ENCODE measurements at places on chromosomes 3 and 15. TPM values are rescaled to one million over a fixed set of nuclear protein-coding genes. Genes with fewer than 3 reads are reported as not detected.

DNA sequence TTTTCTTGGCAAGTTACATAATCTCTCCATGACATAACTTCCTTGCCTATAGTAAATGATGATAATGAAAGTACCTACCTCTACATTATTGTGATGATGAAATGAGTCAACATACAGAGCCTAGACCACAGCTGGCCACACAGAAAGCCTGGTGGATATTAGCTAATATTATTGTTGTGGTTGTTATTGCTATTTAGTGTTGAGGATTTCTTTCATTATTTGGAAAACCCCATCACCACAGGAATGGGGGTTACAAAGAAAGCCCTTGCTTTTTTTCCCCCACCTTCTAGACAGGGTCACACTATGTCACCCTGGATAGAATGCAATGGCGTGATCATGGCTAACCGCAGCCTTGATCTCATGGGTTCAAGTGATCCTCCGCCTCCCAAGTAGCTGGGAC lies 125.0 kb downstream of the PDZRN3 start:
- no peaks in the 10 kb centered on the region for H3K36me3 ChIP-seq
- H3K27ac ChIP-seq, result no peak overlapping the region
- peaks cover 5% of the 10 kb centered on the region for H3K4me1 ChIP-seq
- no peaks in the 10 kb centered on the region for H3K27me3 ChIP-seq
- H3K4me3 ChIP-seq, result no peak overlapping the region
- no peak for DNase-seq

GRCh38 chr15:66502491-66502890 lies 2.2 kb downstream of the RPL4 start:
- peak overlapping the region; percentile 40 for H3K27ac ChIP-seq
- H3K4me1 ChIP-seq, result no peaks in the 10 kb centered on the region
- H3K4me3 ChIP-seq, result peak overlapping the region; percentile 98
- no peak for DNase-seq
- H3K27me3 ChIP-seq, result no peaks in the 10 kb centered on the region

The SPINT1 gene
- total RNA-seq, result under 0.01 TPM

GRCh38 chr15:72464251-72464650 lies 9.9 kb upstream of the ARIH1 start:
- H3K27me3 ChIP-seq, result no peaks in the 10 kb centered on the region
- no peak overlapping the region for H3K4me3 ChIP-seq
- no peaks in the 10 kb centered on the region for H3K36me3 ChIP-seq
- no peak for DNase-seq

The C3orf20 gene
- not detected for total RNA-seq

Measured in fibroblast of lung (primary cell).